ENCODE measurements at places on chromosomes 7 and 10. TPM values are rescaled to one million over a fixed set of nuclear protein-coding genes. Genes with fewer than 3 reads are reported as not detected.

- no peak for DNase-seq
These were observed 15.4 kb downstream of the TSPAN15 start for GRCh38 chr10:69466689-69467088.

FAM131B gene
- 0.53 TPM for total RNA-seq

GRCh38 chr10:72087392-72087968 is 871 bp downstream of the SPOCK2 start:
- DNase-seq = no peak

DNA sequence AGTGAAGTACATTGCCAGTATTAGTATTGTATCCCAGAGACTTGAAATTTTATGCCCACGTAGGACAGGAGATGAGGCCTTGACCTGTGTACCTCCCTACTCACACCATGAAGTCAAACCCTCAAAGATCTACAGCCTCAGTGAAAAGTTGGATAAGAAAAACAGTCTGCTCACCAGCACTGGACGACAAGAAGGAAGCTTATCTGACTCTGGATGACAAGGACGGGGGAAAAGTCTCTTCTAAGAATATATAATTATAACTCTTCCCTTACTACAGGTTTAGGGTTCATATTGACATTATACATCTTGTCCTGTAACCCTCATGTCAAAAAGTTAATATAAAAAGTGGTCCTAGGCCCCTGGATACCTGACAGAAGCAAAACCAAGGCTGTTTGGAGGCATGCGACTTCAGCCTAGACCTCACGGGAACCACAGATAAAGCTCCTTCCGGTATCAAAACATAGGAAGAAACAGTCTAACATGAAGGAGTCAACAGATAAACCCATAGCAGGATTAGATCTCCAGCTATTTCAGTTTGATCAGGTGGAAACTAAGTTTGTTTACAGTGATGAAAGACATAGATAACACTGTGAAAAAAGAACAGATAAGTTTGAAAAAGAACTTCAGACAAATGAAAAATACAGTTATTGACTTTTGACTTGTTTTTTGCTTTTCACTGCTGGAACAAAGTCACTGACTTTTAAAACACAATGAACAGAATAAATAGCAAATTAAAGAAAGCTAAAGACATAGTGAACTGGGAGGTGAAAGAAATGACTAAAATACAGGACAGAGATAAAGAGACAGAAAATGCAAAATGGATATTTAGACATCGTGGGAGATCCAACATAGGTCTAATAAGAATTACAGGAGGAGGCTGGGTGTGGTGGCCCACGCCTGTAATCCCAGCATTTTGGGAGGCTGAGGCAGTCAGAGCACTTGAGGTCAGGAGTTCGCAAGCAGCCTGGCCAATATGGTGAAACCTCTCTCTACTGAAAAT is 145.9 kb downstream of the PHTF2 start:
- no peak for DNase-seq

DNA sequence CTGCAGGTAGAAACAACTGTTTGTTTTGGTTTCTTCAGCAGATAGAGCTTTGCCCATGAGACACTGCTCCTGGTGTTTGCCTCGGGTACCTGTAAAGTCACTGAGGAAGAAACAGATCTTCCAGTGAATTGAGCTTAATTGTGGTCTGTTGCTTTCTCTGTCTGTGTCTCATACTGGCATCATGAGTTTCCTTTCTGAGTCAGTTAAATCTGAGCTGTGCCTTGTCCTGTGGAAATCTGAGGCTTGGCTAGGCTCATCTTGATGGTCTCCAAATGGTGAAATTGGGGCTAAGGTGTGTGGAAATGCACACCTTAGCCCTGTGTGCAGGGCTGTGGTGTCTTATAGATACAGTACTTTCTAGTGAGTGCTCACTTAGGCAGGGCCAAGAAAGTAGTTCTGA is 67.4 kb downstream of the GBF1 start:
- DNase-seq = no peak

DNA sequence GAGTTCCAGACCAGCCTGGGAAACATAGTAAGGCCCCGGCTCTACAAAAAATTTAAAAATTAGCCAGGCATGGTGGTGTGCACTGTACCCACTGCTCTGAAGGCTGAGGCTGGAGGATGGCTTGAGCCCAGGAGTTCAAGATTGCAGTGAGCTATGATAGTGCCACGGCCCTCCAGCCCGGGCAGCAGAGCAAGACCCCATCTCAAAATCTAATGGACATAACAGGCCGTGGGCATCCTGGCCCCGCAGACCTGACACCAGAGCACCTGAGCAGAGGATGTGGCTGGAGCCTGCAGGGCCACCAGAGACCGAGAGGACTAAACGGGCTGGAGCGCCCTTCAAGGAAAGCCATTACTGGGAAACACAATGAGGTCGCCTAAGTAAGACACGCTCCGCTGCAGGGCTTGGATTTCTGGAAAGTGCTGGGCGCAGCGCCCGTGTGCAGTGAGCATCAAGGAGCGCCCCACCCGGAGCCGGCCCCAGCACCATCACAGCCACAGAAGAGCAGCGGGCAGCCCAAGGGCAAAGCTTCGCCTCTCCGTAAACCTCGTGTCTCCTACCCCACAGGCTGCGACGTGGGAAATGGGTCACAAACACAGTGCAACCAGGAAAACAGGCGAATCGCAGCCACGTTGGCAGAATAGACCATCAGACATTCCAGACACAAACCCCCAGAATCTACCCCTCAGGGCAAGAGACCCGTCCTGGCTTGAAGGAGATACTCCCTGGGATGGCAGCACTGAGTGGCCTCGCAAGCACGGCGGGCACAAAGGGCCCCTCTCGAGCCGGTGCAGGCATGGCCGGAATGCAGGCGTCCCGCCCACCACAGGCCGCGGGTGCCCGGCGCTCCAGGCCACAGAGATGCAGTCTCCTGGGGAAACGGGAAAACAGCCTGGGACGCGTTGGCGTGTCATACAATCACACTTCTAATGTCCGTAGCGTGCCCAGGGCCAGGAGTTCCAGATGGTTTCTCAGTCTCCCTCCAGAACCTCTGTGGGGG is 4.9 kb downstream of the RADIL start:
- DNase-seq = no peak

GRCh38 chr10:132572545-132572937 is 35.0 kb downstream of the INPP5A start:
- peak; percentile 66 for DNase-seq

DNA sequence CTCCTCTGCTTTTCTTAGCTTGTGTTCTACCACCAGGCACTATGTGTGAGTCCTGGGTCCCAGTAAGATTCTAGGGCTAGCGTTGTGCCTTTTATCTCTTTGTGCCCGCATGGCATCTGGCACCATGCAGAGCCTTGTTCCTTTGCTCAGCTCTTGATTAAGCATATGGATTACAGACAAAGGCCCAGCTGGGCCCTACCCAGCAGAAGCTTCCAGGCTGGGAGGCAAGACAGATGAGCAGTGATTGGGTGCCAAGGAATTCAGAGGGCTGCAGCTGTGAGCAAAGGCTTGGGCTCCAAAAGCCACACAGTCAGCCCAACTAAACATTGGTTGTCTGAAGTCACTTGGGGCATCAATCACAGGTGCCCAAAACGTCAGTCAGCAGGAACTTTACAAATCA is 2.0 kb downstream of the ACSM6 start:
- DNase-seq = no peak

GRCh38 chr7:99793443-99793842 is 9.5 kb upstream of the CYP3A4 start:
- DNase-seq = no peak

DNA sequence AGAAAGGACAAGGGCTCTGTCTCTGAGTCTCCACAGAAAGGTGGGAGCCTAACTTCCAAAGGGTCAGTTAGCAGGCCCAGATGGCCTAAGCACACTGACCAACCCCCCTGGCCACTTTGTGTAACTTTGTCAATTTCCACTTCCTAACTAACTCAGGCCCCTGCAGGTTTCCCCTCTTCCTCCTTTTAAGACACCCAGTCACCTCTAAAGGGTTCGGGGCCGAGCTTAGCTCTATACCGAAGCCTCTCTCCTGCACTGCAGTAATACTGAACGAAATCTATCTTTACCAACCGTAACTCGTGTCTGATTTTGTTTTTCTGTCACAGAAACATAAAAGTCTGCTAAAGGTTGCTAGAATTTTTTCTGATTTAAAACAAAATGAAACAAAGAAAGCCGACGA is 44.4 kb downstream of the CCDC3 start:
- no peak for DNase-seq

DNA sequence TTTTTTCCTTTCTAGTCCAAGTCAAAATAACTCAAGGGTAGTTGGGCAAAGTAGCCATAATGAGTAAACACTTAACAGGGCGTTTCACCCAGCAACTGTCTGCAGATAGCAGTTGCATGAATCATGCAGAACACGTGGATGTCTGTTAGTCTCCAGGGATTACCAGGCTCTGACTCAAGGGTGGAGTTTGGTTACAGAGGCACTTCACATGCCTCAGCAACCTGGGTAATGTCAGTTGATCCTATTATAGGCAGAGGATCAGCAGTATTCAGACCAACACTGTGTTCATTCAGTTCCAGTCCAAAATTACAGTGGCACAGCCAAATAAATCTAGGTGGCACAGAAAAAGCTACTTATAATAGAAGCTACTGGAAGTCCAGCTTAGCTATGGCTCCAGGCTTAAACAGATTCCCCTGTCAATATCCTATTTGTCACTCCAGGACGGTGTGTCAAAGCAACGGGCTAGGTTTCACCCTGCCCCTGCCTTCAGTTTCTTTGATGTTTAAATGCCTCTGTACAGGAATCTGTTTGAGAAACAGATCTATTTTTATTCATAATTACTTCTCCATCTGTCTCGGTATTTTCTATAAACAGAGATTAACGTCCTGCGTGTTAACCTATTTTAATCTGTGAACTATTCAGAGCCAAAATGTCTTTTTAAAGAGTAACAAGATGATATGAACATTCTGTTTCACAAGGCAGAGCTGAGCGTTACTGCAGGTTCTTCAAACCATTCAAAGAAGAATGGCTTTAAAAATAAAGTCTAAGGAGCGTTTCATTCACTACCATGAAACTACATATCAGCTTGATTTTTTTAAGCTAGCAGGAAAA is 162.6 kb upstream of the AKR1E2 start:
- DNase-seq = peak; percentile 43

DNA sequence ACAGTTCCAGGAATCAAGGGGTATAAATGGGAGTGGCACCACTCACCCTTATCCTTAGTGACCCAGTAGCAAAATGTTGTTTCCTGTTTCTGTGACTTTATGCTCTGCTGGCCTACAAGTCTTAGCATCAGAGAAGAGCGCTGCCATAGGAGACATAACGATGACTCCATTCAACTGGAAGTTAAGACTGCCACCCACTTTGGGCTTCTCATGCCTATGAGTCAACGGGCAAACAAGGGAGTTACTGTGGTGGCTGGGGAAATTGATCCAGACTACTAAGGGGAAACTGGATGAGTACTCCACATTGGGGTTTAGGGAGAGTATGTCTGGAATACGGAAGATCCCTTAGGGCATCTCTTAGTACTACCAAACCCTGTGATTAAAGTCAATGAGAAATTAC is 40.6 kb upstream of the PIK3CG start:
- no peak for DNase-seq

DNA sequence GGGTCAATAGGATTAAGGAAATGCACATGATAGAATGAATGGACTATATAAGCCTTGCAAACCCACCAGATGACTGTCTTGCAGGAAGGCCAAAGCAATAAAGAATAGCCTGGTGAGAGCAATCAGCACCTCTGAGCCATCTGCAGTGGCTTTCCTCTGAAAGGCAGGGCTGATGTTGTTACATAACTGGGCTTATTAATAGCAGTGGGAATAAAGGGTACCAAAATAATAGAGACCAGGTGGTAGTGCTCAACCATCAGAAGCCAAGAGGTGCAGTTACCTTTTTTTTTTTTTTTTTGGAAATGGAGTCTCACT is 16.8 kb upstream of the VPS26A start:
- no peak for DNase-seq

- DNase-seq = no peak
These were observed 97.7 kb downstream of the PRKG1 start for GRCh38 chr10:51171946-51172345.

GRCh38 chr7:155538293-155538692 is 8.1 kb downstream of the CNPY1 start:
- DNase-seq = no peak

DNA sequence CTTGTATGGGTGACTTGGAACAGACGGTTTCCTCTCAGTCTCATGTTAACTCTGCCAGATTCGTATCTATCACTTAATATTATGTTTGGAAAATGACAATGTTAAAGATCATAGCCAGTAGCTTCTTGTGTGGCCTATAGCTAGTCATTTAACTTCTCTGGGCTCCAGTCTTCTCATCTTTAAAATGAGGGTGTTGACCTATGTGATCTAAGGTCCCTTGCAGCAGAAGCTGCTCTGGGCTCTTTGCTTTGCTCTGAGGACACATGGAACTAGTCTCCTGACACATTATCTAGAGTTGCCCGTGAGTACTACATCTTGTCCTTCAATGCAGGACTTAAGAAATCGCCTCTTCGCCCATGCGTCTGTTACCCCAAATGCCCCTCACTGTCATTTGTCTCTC is 93.1 kb downstream of the TMEM178B start:
- no peak for DNase-seq

Data from ascending aorta (tissue), 2 donors.